ENCODE measurements at places on chromosomes 4 and X.

GRCh38 chr4:82706349-82707000 is 92.1 kb downstream of the SCD5 start:
- DNase-seq: no peak

GRCh38 chr4:94219402-94219801 is 11.7 kb downstream of the SMARCAD1 start:
- DNase-seq: no peak

DNA sequence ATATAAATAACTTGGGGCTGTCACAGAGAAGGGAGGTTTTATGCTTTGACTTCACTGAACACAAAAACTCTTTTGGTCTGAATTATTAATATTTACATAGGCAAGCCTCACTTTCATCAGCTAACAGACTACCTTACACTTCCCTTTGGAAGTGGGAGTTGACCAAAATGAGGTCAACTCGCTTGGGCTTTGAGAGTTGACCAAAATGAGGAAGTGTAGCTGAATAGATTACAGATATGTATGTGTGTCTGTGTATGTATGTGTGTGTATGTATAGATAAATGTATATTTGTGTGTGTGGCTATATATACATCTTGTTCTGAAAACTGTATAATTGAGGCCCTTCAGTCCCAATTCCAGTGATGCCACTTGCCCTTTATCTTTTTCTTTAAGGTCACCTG is 113.3 kb upstream of the IL13RA1 start:
- DNase-seq: no peak

GRCh38 chr4:18180892-18181291 is 159.3 kb upstream of the LCORL start:
- no peak for DNase-seq

DNA sequence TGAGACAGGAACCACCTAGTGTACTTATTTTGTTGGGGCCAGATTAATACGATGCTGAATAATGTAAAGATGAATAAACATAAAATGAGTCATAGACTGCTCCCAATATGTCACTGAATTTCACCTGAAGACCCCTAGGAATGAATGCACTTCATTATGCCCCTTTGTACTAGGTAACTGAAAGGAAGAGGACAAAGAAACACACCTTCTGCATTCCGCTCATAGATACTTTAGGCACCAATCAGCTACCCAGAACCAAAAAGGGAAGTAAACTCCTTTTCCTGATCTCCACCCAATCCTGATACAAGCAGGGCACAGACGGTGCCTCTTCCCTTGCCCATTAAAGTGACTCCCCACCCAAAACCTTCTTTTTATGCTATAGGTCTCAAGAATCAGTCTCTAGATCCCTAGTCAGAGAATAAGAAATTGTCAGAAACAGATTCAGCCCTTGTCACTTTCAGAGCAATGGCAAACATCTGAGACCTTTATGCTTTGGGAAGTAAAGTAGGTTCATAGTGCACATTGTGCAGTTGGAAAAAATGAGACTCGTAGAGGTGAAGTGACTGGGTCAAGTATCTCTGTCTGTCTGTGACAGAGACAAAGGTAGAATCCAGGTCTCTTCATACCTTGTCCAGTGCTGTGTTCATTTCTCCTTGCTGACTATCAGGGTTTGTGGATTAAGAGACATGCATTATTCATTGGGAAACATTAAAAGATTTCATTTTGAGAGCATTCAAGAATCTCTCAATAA is 2.3 kb downstream of the GPR174 start:
- no peak for DNase-seq

DNA sequence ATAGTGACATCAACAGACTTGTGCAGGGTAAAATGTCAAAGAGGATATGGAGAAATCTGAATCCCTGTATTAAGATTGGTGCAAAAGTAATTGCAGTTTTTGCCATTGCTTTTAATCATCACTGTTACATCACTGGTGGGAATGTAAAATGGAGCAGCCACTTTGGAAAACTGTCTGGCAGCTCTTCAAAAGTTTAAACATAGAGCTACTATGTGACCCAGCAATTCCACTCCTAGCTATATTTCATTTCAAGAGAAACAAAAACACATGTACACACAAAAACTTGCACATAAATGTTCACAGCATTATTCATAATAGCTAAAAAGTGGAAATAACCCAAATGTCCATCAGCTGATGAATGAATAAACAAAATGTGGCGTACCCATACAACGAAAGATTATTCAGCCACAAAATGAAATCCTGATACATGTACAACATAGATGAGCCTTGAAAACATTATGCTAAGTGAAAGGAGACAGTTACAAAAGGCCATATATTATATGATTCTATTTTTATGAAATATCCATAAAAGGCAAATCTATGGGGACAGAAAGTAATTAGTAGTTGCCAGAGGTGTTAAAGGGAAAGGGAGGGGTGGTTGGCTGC is 106.4 kb downstream of the AMELX start:
- no peak for DNase-seq

GRCh38 chrX:11040996-11041395 is 70.1 kb upstream of the HCCS start:
- peak; percentile 21 for DNase-seq

- no peak for DNase-seq
These were observed 36.4 kb upstream of the MAN2B2 start for GRCh38 chr4:6538575-6538974.
